ENCODE measurements at places on chromosomes 2 and 18.

DNA sequence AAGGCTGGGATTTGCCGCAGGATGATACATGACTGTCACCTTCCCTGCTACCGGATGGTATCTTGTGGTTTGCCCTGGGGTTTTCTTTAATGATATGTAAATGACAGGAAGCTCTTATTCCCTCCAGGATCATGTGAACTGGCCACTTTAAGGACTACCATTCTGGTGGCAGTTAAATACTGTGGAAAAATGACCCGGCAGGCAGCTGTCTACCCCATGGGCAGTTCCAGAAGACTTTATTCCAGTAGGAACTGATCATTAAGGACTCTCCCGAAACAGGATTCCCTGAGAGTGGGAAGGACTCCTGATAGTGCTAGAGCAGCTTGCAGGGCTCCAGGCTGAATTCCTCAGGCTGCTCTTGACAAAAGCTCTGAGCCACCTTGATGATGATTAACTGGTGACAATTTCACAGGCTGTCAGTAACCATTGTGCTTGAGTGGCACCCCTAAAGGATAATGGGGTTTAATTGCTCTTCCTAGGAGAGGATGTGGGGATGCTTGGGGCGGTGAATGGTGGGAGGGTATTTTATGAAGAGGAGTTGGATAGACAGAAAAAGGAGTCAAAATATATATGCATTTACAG lies 212.0 kb downstream of the CPS1 start:
- no peak for DNase-seq

DNA sequence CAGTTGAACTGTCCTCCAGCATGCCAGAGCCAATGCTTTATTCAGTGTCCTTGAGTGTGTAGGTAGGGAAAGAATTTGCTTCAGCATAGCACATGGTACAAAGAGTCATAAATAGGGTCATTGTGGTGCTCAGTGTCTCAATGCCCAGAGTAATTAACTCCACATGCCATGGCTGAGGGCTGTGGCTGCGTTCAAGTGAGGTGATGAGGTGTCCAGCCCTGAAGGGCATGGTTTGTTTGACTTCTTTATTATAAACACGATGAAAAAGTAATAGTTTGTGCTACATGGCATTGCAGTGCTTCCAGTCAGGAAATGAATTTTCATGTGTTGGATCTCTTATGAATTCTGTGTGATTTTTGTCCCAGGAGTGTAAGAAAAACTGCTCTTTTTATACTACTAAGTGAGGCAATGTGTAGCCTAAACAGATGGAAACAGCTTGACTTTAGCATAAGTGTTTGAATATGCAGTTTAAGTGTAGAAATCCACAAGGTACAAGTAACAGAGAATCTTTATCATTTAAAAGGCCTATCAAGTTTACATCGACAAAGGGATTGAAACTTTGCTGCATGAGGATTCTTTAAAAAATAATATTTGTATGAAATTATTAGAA lies 507.9 kb upstream of the CDH2 start:
- DNase-seq = no peak

DNA sequence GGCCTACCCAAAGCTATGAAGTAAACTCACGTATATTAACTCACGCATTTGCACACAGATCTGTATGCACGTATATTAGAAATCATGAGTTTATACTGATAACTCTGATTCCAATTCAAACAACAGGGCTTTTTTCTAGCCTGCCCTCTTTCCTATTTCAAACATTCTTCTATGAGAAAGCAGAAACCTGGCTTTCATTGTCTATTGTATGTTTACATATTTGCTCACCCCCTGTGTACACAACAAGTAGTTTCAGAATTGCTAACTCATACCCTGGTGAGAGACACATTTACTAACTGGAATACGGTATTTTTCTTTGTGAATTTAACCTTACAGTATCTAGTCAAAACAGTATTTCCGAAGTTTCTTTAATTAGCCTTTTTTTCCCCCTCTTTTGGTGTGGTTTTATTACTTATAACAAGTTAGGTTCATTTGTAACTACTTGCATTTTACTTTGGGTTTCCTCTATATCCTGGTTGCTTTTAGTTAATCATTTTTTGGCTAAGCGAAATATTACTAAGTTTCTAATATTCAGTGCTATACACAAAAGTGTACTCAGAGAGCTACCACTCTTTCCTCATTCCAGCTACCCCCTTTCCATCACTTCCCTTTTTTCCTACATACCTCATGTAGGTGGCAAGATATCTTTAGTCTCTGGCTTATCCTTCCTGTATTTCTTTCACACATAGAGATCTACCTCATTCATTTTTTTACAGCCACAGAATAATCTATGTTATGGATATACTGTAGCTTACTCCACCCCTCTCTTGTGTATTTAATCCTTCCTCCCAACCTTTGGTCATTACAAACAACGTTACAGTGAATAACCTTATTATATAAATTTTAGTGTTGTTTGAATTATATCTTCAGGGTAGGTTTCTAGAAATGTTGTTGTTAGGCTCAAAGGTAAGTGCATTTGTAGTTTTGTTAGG lies 112.7 kb upstream of the BCL2L11 start:
- DNase-seq = no peak

- DNase-seq = no peak
Measured at GRCh38 chr2:46525522-46526155, 46.3 kb downstream of the TMEM247 start.

DNA sequence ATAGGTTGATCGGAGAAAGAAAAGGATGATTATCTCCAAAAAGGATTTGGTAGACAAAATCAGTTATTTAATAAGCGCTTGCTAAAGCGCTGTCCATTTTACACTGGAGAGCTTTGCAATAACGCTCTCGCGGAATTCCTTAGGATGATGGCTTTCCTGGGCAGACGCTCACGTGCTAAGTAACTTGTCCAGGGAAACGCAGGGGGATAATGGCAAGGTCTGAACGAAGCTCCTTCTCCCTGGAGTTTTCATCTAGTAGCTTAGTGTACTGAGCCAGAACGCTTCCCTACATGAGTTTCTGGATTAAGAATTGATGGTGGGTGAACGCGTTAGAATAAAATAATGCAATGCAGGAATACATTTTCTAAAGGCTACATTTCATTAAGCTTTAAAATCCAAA lies 739.5 kb upstream of the SALL3 start:
- no peak for DNase-seq

DNA sequence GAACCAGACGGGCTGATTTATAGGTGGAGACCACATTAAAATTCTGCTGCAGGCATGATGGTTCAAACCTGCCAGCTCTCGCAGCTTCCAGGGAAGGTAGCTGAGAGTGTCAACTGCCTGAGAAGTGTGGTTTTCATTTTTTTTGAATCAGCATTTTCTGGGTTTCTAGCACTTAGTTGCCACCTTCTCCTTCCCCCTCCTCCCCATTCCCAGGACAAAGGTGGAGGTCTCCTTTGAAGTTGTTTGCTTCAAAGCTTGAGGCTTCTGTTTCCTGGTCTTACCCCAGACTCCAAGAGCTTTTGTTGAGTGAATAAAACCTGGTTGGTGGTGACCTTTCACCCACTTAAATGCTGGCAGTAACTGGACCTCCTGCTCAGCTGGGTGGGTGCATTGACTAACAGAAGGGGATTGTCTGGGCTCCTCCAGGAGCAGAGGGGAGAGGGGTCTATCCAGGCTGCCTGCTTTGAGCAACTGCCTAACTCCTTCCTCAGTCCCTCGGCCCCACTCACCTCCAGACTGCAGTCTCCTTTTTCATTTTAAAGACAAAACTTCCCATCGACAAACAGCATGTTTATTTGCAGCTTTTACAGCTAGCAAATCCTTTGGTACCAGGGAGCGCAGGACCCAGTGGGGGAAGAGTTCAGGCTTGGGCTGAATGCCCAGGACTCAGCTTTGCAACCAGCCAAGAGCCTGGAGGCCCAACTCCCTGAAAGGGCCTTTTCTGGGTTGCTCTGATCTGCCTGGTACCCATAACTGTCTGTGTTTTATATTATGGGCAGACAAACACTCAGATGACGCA lies 3.5 kb downstream of the RHOB start:
- peak; percentile 89 for DNase-seq

DNA sequence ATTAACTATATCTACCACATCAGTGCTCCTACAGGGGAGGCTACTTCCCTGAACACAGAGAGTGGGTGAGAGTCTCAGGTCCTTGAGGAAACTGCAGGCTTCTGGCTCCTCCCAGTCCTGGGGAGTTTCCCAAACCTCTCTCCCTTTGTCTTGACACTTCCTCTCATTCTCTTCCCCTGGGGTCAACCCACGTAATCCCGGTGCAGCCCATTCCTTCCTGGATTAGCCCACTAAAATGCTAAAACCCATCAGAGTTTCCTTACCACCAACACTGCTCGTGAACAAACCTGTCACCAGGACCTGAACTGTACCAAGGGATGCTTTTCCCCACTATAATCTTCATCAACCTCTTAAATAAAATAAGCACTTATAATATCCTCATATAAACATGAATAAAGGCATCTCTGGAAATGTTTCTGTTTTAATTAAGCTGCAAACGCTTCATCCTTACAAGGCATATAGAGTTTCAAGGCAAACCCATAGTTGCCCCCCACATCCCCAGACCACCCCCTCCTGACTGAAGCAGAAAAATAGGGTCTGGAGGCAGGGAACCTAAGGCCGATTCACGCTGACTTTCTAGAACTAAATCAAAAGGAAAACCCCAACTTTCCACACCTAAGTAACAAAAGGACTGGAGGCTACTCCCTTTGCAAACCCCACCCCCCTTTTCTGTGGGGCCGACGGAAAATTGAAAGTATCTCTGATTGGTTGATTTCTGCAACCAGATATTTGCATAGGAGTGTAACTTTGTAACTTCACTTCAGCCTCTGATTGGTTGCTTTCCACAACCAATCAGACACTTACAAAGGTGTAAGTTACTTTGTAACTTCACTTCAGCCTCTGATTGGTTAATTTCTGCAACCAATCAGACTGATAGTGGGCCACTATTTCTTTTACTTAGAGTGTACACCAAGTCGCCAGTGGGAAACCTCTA lies 19.0 kb downstream of the TMSB10 start:
- DNase-seq = peak; percentile 39

- DNase-seq = no peak
Measured at GRCh38 chr2:161090411-161090810, 69.8 kb upstream of the TANK start.

- DNase-seq = no peak
Measured at GRCh38 chr18:78751664-78752063, 228.0 kb upstream of the SALL3 start.

DNA sequence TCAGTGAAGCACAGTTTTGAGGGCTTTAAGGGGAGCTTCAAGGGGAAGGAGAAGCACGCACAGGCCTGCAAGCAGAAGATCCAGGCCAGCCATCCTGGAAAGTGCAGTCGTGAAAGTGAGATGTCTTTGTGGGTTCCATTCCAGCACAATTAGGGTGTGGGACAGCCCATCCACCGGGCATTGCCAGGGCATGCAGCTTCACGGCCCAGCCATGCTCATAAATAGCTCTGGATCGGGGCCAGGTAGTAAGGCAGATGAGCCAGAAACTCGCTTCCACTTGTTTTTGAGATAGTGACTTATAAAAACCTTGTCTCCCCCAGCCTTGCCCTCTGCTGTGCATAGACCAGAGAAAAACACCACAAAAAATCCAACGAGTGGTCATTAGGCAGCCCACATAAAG lies 21.0 kb downstream of the KDSR start:
- DNase-seq = no peak

GRCh38 chr2:9331704-9332103 lies 91.6 kb downstream of the ITGB1BP1 start:
- DNase-seq = peak; percentile 82

DNA sequence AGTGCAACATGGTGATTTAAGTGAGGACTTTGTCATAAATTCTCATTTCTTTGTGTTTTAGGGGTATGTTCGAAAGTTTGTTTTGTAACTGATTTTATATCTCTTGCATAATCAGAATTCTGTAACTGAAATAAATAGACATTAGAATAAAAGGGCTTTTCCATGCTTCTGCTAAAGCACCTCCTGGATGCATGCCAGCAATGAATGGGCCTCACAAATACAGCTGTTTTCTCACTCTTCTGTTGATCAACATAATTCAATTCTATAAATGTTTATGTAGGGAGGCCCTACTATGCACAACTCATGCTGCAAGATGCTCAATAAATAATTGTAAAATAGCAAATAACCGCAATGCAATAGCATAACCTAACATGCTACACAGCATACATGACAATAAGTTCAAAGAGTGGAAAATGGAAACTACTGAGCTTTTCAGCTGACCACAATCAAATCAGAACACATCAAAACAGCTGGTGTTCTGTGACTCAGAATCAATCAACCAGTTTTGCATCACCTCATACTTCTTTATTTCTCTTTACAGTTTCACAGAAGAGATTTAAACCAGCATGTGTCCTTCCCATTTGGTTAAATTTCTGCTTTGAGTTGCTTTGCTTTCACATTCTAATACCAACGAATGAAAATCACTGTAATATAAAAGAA lies 11.0 kb downstream of the CDH7 start:
- DNase-seq = no peak

- DNase-seq = no peak
Measured at GRCh38 chr2:145000376-145000775, 480.5 kb upstream of the ZEB2 start.

GRCh38 chr2:108786008-108786353 lies 590 bp upstream of the CCDC138 start:
- DNase-seq = no peak

DNA sequence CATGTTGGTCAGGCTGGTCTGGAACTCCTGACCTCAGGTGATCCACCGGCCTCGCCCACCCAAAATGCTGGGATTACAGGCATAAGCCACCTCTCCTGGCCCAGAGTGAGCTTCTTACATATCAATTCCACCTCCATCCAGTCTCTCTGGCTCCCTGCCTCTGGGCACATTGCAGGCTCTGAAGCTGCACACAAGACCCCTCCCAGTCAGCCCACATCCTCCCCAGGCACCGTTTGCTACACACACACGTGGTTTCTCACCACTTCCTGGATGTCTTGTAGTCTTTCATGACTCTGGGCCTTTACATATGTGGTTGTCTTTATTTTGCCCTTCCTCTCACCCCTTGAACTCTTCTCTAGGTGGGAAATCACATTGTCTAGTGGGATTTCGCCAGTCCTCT lies 64.0 kb upstream of the CABLES1 start:
- peak; percentile 18 for DNase-seq

DNA sequence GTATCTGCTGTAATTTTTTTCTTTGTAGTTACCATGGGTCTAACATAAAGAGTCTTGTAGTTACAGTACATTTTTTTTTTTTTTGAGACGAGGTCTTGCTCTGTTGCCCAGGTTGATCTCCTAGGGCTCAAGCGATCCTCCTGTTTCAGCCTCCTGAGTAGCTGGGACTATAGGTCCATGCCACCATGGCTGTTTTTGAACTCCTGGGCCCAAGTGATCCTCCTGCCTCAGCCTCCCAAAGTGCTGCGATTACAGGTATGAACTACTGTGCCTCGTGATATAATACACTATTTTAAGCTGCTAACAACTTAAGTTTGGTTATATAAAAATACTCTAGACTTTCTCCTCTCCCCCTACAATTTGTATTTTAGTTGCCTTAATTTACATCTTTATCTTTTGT lies 46.3 kb downstream of the ASB1 start:
- DNase-seq = no peak

Data from astrocyte of the hippocampus (primary cell).